ENCODE measurements at places on chromosomes 6 and 20.

- DNase-seq, result no peak
- H3K27me3 ChIP-seq, result no peaks in the 10 kb centered on the region
- H3K27ac ChIP-seq, result no peak overlapping the region
Measured at GRCh38 chr6:5379647-5380242, 118.4 kb downstream of the FARS2 start.

DNA sequence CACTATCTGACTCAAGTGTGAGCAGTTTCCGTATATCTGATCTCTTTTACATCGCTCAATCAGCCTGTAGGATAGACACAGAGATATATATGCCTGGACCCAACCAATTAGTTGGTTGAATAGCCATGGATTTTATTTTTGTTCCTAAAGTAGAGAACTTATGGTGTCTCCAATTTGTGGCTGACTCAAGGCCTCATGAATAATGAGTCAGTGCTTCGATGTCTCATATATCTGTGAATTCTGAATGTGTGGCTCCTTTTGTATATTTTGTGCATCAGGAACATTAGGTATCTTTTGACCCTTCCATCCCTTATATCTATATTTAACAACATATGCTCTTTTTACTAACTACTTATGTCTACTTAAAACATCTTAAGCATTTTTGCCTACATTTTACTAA, 64.5 kb downstream of the OR2B2 start:
- H3K4me1 ChIP-seq, result peaks cover 2% of the 10 kb centered on the region
- no peaks in the 10 kb centered on the region for H3K27me3 ChIP-seq
- no peak overlapping the region for H3K4me3 ChIP-seq
- no peaks in the 10 kb centered on the region for H3K36me3 ChIP-seq

GRCh38 chr6:107121266-107121665, 6.0 kb upstream of the BEND3 start:
- H3K27me3 ChIP-seq, result no peaks in the 10 kb centered on the region
- H3K36me3 ChIP-seq, result no peaks in the 10 kb centered on the region
- DNase-seq, result no peak
- no peak overlapping the region for H3K4me3 ChIP-seq

DNA sequence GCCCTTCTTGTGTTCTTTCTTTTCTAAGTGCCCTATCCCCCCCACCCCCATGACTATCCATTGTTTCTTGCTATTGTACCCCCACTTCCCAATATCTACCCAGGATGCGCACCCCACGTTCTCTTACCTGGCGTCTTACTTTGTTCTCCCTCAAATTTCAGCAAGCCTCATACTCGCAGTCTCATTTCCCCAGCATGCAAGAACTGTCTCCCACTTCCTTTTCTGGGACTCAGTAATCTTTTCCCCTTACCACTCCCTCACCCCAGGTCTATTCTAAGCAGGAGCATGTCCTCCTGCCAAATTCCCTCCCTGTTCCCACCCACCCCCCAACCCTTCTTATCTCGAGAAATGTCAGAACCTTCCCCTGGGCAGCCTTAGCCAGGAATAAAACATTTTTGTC, 1.7 kb upstream of the EHMT2 start:
- H3K4me1 ChIP-seq, result peaks cover 13% of the 10 kb centered on the region
- DNase-seq, result no peak
- H3K4me3 ChIP-seq, result no peak overlapping the region
- no peaks in the 10 kb centered on the region for H3K27me3 ChIP-seq
- no peak overlapping the region for H3K27ac ChIP-seq
- peaks cover 1% of the 10 kb centered on the region for H3K36me3 ChIP-seq

DNA sequence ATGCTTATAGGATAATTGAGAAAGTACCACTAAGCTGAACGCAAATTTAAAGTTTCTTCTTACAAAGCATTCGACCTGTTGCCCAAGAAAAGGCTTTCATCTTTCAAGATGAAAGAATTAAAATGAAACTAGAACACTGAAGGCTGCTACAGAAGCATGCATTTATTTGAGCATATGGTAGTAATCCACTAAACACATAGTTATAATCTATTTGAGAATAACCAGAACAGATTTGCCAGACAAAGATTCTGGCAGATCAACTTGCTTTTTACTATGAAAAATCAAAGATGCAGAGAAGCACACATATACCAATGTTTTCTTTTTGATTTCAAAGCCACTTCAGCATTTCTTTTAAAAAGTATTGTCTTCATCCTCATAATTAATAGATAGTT, 412.2 kb downstream of the UTRN start:
- H3K4me1 ChIP-seq, result no peaks in the 10 kb centered on the region
- no peaks in the 10 kb centered on the region for H3K36me3 ChIP-seq
- no peak for DNase-seq
- H3K4me3 ChIP-seq, result no peak overlapping the region
- H3K27ac ChIP-seq, result no peak overlapping the region

GRCh38 chr6:85449388-85449817, 480 bp upstream of the NT5E start:
- H3K27ac ChIP-seq, result peak overlapping the region; percentile 95
- peaks cover 11% of the 10 kb centered on the region for H3K4me1 ChIP-seq
- peak; percentile 84 for DNase-seq
- H3K4me3 ChIP-seq, result peak overlapping the region; percentile 87
- no peaks in the 10 kb centered on the region for H3K27me3 ChIP-seq

DNA sequence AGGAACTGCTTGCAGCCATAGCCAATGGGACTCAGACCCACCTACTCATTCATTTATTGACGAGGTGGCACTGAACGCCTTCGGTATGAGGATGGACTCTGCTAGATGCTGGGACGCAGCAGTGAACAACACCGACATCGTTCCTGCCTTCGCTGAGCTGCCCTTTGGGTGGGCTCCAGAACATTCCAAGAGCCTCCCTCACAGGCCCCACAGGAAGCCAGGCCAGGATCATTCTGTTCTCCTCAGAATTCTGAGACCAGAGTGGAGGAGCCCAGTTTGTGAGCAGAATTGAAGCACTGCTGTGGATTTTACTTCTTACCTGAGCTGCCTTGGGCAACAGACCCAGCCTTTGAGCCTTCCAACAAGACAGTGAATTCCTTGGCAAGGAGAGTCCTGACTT, 82.1 kb downstream of the KCNB1 start:
- peaks cover 2% of the 10 kb centered on the region for H3K27me3 ChIP-seq
- no peak overlapping the region for H3K4me3 ChIP-seq
- H3K36me3 ChIP-seq, result no peaks in the 10 kb centered on the region
- no peak for DNase-seq
- H3K27ac ChIP-seq, result no peak overlapping the region

DNA sequence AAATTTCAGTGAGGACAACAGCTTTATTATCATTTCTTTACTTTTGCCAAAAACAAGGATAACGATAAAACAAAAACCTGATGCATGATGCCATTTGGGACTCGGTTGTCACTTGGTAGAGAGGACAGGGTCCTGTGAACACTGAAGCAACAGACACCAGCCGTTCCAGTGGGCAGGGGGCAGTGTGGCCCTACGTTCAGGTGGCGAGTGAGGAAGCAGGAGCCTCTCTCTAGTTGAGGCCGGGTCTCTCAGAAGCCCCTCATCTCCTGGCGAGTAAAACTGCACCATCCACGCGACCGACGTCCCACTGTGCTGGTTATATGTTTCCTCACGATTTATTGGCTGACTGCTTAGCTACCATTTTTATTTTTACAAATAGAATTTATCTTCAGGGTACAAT, 231.6 kb downstream of the THBS2 start:
- H3K27me3 ChIP-seq, result no peaks in the 10 kb centered on the region
- no peak overlapping the region for H3K27ac ChIP-seq
- DNase-seq, result no peak
- no peaks in the 10 kb centered on the region for H3K36me3 ChIP-seq

DNA sequence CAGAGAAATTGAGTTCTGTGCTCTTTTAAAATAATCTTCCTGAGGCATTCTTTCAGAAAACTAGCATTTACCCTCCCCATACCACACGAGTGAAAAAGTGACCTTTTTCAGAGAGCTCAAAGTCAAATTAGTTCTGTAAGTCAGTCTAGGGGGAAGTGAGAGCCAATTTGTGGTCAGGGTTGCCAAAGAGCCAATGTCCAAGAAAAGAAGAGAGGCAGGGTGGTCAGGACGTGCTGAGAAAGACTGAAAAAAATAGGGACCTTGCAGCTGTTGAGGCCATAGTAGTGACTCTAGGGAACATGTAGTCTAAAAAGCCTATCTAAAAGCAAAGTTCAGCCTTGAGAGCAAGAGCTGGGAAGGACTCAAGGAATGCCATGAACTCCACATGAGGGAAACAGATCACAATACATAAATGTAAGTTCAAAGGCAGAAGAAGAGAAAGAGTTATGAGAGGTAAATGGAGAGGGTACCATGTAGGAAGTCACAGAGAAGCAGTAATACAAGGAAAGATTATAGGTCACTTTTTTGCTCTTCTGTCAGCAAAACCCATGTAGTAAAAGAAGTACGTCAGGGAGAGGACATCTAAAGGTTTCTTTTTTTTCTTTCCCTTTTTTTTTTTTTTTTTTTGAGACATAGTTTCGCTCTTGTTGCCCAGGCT, 565.1 kb upstream of the FLRT3 start:
- H3K27me3 ChIP-seq, result no peaks in the 10 kb centered on the region
- H3K27ac ChIP-seq, result no peak overlapping the region
- H3K4me3 ChIP-seq, result no peak overlapping the region

DNA sequence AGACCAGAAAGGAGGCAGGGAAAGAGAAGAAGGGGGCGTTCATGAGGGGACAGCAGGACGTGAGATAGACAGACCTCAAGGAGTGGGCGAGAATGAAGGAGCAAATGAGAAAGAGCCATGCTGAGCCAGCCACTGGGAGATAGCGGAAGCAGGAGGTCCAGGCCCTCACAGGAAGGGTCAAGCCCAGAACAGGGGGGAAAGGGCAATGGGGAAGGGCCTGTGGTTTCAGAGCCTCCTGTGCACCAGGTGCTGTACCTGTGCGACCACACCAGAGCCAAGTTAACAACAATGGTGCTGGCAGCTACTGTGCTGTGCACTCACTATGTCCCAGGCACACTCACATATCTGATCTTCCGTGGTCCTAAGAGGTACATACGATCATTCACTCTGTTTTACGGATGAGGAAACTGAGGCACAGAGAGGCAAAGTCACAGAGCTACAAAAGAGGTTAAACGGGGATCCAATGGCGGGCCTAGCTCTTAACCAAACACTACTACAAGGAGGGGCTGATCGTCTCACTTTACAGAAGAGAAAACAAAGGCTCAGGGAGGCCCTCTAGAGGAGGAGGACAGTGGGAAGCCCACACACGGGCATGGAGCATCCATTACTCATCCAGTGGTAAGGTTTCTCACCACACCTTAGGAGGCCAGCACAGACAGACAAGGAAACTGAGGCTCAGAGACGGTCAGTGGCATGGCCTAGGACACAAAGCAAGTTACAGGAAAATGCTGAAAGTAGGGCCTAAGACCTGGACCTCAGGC, 129.1 kb downstream of the PREX1 start:
- no peaks in the 10 kb centered on the region for H3K36me3 ChIP-seq
- H3K27me3 ChIP-seq, result no peaks in the 10 kb centered on the region
- no peak for DNase-seq
- no peak overlapping the region for H3K4me3 ChIP-seq

DNA sequence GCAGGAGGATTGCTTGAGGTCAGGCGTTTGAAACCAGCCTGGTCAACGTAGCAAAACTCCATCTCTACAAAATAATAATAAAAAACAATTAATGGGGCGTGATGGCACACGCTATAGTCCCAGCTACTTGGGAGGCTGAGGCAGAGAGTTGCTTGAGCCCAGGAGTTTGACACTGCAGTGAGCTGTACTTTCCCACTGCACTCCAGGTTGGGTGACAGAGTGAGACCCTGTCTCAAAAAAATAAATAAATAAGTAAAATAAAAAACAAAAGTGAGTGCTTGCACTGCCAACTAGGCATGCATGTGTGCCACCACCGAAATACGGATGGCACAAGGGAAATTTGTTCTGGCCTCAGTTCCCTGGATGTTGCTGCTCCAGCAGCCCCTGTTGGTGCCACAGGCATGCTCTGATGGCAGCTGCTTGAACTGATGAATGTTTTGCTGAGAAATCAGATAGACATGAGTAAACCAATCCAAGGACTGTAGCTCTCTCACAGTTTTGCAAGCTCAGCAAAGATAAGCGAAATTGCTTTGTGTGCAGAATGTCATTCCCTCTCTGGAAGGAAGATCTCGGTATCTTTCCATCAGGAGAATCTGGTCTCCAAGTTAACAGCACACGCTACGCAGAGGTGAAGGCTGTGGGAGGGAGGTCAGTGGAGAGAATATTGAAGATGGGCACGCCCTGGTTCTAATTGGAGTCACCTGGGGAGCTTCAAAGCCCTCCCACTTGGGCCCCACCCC, 188.0 kb upstream of the SLC24A3 start:
- no peak for DNase-seq
- H3K27me3 ChIP-seq, result no peaks in the 10 kb centered on the region
- H3K36me3 ChIP-seq, result no peaks in the 10 kb centered on the region
- H3K4me3 ChIP-seq, result no peak overlapping the region
- no peaks in the 10 kb centered on the region for H3K4me1 ChIP-seq

- H3K27ac ChIP-seq, result no peak overlapping the region
- DNase-seq, result no peak
- no peaks in the 10 kb centered on the region for H3K4me1 ChIP-seq
- peaks cover 8% of the 10 kb centered on the region for H3K27me3 ChIP-seq
- H3K4me3 ChIP-seq, result no peak overlapping the region
- no peaks in the 10 kb centered on the region for H3K36me3 ChIP-seq
Measured at GRCh38 chr6:75566137-75566767, 35.4 kb upstream of the SENP6 start.

- peaks cover 9% of the 10 kb centered on the region for H3K4me1 ChIP-seq
- H3K27ac ChIP-seq, result no peak overlapping the region
- no peaks in the 10 kb centered on the region for H3K27me3 ChIP-seq
- no peak overlapping the region for H3K4me3 ChIP-seq
- no peaks in the 10 kb centered on the region for H3K36me3 ChIP-seq
Measured at GRCh38 chr6:134938896-134939295, 11.0 kb downstream of the ALDH8A1 start.

DNA sequence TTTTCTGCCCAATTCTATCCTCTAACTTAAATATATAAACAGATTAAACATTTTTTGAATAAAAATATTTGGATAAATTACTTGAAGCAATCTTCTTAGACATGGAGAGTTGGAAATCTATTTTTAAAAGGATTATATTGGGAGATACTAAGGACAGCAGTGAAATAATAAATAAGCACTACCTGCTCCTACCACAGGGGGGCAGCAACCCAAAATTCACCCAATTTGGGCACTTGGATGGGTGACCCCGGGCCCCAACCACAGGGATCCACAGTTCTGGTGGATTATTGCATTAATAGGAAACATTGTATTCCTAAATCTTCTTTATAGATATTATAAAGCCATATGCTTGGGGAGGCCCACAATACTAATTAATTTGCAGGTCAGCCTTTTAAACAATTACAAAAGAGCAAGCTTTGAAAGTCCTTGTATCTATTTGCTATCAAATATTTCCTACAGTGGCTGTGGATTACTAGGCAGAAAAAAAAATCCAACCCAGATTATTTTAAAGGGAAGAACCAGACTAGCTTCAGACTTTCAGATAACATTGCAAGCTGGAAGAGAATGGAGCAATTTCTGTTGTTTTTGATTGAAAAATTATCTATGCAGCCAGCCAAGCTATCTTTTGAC, 66.4 kb upstream of the PDE10A start:
- H3K4me3 ChIP-seq, result no peak overlapping the region
- no peaks in the 10 kb centered on the region for H3K27me3 ChIP-seq
- H3K4me1 ChIP-seq, result no peaks in the 10 kb centered on the region
- H3K36me3 ChIP-seq, result no peaks in the 10 kb centered on the region
